Activated T-cell treated with anti-CD3 and anti-CD28 coated beads for 1 hour (primary cell): ENCODE measurements at places on chromosomes 16 and 17.

DNA sequence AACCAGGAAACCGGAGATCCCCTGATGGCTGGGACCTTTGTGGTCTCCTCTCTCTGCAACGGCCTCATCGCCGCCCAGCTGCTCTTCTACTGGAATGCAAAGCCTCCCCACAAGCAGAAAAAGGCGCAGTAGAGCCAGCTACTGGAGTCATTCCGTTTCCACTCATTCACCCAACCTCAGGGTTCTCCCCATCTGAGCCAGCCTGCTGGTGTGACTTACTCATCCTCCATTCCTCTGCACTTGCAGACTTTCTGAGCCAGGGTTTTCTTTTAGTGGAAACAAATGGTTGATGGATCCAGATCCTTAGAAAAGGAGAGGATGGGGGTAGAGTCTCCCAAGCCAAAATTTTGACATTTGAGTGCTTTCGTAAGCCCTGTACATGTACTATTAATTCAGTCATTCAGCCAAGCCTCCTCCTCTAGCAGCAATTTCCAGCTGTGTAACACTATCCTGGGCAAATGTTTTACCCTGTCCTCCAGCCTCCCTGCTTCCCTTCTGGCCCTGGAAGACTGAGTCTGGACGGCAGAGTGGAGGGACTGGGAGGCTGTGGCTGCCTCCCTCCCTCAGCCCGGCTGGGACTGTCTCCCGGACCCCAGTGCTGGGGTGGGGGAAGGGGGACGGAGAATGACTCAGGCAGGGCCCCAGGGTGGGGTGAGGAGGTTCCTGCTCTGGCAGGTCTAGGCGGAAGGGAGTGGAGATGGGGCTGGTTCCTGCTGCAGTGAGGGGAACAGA, 2.3 kb downstream of the SOX15 start:
- DNase-seq = no peak

DNA sequence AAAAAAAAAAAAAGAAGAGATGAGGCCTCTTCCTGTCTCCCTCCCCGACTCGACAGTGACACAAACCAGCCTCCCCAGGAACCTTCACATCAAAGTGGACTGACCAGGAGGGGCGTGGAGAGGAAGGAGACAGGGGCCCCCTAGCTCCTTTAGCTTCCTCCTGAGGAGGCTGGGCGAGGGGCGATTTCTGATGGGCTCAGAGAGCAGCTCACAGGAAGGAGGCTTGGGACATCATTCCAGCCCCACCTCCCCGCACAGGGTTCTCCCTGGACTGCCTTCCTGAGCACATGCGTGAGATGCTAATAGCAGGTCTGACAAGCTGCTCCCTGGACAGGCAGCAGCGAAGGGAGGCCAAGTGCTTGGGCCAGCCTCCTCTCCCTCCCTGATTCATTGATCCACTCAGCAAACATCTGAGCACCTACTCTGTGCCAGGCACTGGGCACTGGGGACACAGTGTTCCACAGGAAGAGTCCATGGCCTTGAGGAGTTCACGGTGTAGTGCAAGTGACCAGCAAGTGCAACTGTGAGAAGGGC, 14.4 kb upstream of the DOK4 start:
- DNase-seq = no peak

DNA sequence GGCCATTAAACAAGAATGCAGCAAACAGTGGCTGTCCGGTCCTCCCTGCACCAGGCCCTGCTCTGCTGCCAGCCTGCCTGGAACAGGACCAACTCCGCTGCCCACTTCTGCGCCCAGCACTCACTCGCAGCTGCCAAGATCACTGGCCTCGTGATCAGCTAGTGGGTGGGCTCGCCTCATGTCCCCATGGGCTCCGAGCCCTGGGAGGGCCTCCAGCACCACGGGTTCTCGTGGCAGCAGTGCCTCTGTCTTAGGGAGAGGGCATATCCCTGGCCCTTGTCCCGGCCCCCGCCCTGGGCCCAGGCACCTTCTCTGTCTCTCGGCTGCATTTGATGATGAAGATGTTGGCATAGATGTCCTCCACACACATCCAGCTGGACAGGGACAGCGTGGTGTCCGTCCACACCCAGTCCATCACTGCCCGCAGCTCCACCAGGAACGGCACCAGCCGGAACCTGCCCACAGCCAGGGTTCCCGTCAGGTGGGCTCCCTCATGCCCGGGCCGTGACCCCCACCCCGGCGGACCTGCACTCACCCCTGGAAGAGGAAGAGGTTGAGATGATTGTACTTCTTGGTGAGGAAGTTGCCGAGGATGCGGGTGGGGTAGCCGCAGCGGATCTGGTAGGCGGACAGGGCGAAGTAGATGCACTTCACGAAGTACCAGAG, 13.1 kb downstream of the CTU2 start:
- no peak for DNase-seq

DNA sequence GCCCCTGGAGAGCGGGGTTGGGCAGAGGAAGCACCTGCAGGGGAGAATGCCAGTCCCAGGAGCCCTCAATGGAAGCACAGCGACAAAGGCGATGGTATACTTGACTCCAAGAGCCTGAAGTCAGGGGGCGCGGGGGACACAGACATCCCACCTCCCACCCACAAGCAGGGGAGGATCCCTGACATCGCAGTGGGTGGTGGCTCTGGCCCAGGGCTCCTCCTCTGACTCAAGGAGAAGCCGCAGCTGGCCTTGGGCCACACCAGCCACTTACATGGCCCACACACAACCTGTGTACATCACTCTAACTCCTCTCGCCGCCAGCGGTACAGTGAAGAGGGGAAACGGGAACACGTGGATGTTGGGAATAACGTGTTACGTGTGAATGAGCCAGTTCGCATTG, 44.3 kb downstream of the FZD2 start:
- no peak for DNase-seq

DNA sequence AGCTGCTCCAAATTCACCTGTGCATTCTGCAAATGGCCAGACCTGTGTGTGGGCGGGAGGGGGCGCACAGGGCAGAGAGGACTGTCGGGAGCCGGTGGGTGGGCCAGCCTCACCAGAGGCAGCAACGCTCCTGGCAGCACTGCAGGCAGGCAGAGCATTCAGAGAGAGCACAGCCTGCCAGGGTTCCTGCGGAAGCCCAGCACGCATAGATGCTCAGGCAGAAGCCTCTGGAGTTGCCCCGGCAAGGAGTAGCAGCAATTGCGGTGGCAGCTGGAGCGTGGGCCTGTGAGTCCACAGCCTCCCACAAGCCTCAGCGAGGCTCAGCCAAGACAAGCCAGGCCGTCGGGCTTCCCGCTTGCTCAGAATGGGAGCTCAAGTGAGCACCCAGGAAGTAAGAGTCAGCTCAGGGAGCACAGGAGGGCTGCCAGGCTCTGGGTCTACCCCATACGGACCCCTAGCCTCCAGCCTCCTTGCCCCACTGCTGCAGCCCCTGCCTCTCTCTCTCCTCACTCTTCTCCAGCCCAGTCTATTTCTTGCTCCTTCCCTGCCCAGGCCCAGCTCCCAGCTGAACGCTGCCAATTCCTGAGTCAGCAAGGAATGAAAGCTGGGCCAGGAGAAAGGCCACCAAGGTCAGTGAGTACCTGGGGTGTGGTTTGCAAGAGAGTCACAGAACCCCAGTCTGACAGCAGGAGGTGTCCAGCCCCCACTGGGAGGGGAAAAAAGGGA, 9.6 kb downstream of the EMC6 start:
- DNase-seq = no peak

- DNase-seq = no peak
Observed at GRCh38 chr16:51982715-51983680, 563.9 kb downstream of the TOX3 start.

DNA sequence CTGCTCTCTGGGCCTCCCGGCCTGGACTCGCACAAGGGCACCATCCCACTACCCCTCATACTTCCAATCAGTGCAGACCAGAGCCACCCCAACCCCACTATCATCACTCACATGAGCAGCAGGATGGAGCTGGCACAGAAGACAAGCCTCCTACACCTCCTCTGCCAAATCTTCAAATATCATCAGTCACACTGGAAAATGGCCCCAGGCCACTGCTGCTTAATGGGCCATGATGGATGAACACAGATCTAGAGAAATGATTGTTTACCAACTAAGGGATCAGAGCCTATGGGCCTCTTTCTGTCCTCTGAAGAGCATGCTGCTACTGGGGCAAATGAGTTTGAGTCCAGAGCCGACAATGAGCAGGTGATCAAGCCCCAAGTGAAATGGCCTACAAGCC, 165.5 kb downstream of the GRIN2A start:
- no peak for DNase-seq
